ENCODE measurements at places on chromosomes 4 and X.

GRCh38 chr4:150366487-150366999, 215.4 kb upstream of the MAB21L2 start:
- DNase-seq = no peak

DNA sequence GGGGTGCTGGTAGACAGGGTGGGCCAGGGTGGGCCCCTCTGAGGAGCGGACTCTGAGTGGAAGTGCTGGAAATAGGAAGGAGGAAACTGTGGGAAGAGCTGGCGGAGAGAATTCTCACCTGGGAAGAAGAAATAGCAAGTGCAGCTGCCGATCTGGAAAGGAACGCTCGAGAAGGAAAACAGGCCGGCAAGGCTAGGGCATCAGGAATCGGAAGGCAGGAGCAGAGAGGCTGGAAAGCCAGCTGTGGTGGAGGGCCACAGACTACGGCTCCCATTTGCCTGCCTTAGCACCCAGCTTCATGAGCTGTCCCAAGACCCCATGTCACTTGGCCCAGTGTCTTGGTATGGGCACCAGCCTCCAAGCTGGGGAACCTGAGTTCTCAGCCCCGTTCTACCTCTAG, 37.3 kb downstream of the DCTD start:
- DNase-seq = no peak

DNA sequence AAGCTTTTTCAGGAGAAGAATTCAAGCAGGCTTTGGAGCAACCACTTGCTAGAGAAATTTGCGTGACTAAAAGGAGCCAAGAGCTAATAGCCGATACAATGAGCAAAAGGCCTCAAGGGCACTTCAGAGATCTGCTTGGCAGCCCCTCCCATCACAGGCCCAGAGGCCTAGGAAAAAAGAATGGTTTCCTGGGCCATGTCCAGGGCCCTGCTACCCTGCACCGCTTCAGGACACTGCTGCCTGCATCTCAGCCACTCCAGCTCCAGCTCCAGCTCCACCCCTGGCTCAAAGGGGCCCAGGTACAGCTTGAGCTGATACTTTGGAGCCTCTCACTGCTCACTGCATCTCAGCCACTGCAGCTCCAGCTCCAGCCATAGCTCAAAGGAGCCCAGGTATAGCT, 98.9 kb downstream of the FAM13A start:
- DNase-seq = no peak

GRCh38 chr4:147335183-147335582, 145.7 kb upstream of the EDNRA start:
- DNase-seq = no peak

- no peak for DNase-seq
Measured at GRCh38 chrX:45527834-45528233, 327.2 kb upstream of the DIPK2B start.

DNA sequence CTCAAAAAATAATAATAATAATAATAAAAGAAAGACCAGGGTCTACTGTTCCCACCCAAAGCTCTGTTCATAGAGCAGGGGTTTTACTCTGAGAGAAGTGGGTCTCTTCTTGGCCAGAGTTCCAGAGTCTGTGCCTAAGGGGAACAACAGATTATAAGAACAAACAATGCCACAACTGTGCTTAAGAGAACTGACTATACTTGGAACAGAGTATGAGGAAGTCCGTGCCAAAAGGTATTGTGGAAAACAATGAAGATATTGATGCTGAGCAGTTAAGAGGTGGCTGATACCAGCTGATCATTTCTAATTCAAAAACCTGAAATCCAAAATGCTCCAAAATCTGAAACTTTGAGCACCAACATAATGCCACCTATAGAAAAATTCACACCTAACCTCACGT, 229.6 kb downstream of the FBXO8 start:
- DNase-seq = no peak

DNA sequence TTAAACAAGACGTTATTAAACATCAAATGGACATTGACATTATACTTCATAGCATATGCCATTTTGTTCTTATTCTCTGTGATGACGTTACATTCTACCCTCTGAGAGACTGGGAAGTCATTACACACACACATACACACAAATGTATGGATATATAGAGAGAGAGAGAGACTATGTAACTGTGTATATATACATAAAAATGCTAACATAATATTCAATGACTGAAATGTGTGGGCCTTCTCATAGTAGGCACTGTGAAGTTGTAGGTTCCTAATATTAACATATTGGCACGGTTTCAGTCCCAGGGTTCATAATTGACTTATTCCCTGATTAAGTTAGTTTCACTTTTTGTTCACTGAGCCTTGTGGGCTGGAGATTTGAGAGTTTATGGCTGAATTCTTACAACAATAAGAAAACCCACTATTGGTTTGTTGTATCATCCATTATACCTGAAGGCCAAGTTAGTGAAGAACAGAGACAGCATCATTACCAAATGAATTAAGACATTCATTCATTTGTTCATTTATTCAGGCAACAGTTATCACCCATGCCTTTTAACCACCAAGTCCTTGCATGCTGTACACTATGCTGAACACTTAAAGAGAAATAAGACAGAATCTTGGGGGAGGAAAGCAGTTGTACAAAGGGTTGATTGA, 68.5 kb downstream of the GAB1 start:
- peak; percentile 44 for DNase-seq

DNA sequence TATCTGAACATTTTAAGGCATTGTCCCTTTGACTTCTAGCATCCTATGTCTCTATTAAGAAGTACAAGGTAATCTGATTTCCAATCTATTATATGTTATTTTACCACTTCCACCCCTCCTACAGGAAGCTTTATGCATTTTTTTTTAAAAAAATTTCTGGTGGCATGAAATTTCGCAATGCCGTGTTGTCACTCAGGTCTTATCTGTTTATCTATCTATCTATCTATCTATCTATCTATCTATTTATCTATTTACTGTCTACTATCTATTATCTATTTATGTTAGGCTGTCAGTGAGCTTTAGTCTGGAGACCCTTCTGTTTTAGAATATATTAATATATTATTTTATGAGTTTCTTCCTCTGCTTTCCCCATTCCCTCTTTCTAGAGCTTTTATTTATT, 125.3 kb upstream of the FAM9C start:
- no peak for DNase-seq

DNA sequence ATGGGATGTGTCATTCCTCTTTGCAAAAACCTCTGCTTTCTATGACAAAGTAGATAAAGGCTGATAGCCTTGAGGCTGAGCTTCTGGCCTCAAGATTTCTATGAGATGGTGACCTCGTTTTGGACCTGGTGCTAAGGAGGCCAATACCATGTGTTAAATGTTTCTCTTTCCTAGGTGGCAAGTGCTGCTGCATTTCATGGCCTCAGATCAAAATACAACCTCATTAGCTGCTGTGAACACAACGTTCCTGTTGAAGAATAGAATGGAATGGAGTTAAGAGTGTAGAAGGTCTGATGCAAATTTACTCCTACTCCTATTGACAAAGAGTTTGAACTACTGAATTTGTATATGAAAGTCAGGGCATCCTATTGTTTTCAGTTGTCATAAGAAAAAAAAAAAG, 112.0 kb downstream of the C4orf51 start:
- DNase-seq = no peak

- DNase-seq = no peak
Measured at GRCh38 chr4:15656038-15656470, 897 bp upstream of the FBXL5 start.

DNA sequence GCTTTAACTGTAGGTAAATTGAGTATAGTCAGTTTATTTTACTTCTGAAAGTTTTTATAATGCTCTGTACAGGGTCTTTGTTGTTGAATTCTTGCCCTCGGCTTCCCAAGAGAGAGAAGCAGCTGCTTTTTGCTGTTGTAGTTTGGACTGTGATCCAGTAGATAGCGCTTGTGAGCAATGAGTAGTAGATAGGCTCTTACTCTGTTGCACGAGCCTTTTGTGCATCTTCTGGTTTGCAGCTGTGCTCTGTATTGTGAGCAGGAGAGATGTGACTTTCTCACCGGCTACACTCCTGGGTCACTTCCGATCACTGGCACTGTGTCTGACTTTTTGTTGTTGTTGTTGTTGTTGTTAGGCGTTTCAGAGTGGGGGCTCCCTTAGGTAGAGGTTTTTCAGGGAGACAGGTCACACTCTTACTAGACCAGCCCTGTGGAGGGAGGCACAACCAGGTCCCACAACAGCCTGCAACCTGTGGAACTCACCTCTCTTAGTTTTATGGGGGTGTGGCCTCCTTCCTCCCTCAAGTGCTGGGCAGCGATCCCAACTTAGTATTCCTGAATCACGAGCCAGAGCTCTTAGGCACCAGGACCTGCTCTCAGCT, 822.1 kb upstream of the GALNTL6 start:
- no peak for DNase-seq

DNA sequence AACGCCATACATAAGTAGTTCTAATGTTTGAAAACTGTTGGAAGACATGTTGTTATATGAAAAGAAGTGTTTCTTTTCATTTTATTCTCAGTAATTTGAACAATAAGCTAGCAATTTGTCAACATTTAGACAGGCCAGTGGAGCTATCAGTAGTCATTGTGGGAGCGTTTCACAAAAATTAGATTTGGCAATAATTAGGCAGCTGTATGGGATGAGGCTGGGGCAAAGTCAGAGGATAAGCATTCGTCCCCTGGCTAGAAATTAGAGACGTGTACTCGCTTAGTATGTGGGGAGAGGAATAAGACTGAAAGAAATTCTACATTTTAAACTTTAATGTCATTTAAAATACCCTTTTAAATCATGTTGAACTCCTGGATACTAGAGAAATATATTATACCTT, 70.6 kb downstream of the TMEM144 start:
- DNase-seq = no peak

DNA sequence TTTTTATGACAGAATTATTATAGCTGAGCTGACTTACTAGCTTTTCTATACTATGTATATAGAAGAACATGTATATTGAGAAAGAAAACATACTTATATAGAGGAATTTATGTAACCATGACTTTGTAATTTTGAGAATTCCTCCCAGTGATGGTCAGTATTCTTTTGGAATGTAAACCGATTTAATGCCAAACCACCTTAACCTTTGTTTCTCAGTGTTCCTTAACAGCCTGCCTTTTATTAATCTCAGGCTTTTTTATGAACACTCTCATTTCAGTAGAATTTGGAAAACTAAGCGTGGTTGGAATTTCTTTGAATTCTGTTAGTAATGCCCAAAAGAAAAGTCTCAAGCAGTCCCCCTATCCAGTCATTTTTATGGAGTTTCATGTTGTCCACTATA, 47.0 kb downstream of the MOSPD2 start:
- DNase-seq = no peak

DNA sequence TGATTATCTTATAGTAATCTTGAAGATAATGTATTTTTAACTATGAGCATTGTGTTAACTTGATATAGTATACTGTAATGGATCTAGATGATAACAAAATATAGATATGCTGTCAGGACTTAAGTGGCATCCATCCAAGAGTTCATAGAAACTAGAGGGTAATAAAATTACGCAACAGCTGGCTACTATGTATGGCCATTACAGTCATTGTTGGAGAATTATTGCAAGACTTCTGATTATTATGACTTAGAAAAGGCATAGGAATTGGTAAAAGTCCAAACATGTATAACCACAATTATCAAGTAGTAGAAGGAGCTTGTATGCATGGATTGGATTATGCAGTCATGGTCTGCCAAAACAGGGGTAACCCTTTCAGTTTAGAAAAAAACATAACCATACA, 9.5 kb downstream of the OGT start:
- DNase-seq = peak; percentile 45

DNA sequence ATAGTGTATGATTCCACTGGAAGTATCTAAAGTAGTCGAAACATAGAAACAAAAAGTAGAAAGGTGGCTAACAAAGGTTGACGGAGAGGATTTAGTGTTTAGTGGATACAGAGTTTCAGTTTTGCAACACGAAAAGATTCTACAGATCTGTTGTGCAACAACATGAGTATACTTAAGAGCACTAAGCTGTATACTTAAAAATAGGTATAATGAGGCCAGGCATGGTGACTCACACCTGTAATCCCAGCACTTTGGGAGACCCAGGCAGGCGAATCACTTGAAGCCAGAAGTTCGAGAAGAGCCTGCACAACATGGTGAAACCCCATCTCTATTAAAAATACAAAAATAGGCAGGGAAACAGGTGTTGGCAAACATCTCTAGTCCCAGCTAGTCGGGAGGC, 7.9 kb upstream of the ATRX start:
- DNase-seq = no peak

GRCh38 chr4:13176741-13177142, 307.4 kb downstream of the RAB28 start:
- no peak for DNase-seq

DNA sequence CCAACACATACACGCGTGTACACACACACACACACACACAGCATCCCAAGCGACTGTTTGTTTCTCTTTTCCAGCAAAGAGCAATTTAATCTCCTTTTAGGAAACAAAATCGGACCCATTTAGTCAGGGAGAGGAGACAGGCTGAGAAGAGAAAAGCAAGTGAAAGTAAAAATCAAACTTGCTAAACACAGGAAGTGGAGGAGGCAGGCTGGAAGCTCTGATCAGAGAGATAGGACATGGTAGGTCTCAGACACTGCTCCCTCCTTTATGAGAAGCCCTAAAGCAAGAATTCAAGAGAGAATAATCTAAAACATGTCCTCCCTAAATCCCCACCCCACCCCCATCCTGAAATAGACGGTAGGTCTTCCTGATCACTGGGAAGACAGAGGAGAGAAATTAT, 62.3 kb downstream of the GPC3 start:
- DNase-seq = no peak

GRCh38 chr4:122787940-122788339, 38.7 kb upstream of the FGF2 start:
- DNase-seq = no peak

DNA sequence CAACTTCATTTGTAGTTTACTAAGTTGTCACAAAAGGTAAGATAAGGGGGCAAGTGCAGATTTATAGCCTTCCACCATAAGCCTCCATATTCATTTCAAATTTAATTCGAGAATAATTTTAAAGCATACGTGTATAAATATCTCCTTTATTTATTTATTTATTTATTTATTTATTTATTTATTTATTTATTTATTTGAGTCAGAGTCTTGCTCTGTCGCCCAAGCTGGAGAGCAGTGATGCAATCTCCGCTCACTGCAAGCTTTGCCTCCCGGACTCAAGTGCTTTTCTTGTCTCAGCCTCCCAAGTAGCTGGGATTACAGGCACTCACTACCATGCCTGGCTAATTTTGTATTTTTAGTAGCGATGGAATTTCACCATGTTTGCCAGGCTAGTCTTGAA, 523.4 kb downstream of the FAT4 start:
- DNase-seq = no peak

DNA sequence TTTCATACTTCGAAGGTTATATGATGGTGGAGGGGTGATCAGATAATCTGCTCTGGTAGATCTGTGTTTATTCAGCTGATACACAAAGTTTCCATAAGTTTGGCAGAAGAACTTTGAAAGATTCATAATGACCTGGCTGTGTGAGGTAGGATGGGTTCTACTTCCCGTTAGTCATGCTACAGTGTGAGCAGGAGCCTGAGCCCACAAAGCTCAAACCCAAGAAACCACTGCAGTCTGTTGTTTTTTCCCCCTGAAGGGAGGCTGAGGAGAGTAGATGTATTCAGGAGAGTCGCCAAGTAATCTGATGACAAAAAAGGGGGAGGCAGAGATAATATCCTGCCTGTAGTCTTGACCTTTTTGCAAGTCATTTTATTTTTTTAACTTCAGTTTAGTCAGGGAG, 52.8 kb upstream of the PPP3CA start:
- DNase-seq = no peak

- DNase-seq = peak; percentile 88
Measured at GRCh38 chr4:87071401-87071800, 136.6 kb downstream of the AFF1 start.

GRCh38 chr4:94548571-94548970, 96.8 kb downstream of the PDLIM5 start:
- DNase-seq = peak; percentile 39
